ENCODE measurements at places on chromosomes 2 and 18. TPM values are rescaled to one million over a fixed set of nuclear protein-coding genes. Genes with fewer than 3 reads are reported as not detected.
A peak's percentile ranks its signal among the peaks of the same experiment; 100 is the strongest.

DNA sequence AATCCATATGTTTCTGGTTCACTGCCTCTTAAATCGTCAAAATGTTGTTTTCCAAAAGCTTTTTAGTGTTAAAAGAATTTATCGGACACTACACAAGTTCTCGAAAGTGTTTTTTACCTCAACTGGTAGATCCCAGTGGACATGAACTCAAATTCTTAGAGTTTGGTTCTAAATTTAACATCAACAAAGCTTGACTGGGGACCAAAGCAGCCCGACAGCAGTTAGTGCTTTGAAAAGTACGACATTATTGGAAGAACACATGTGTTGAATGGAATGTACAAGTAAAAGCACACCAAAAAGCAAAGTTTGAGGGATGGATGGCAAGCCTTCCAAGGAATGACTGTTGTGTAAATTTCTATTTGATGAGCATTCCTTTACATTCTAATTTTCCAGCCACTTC is 803.9 kb upstream of the POU3F3 start:
- no peak for DNase-seq

- DNase-seq: peak; percentile 67
These were observed 45.5 kb upstream of the MSH2 start for GRCh38 chr2:47357483-47357882.

DNA sequence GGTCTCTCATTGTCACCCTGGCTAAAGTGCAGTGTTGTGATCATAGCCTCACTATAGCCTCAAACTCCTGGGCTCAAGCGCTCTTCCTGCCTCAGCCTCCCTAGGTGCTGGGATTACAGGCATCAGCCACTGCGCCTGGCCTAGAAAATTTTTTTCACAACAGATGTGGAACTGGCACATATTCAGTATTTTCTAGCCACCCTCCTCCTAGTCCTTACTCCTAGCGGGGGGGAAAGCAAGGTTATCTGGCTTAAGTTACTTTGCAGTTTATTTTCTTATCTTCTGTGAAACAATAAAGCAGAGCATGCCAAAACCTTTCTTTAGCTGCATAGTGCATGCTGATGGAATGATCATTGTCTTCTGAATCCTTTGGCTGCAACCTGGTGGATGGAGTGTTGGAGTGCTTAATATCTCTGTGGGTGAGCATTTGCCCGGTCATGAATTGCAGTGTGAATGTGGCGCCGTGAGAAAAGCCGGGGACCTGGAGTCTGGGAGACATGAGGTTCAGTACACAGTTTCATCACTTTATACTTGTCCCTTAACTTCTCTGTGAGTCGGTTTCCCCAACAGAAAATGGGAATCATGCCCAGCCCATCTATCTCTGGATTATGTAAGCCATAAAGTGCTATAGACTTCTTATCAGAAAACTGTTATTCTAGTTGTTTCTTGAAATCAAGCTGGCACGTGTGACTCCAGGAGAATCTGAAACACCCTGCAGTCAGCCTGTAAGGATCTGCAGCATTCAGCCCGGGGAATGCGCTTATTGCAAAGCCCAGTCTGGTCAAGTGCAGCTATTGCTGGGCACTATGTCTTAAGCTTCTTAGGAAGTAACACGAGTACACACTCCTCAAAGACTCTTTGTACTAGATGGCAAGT is 38.2 kb upstream of the MAP3K20 start:
- peak; percentile 84 for DNase-seq

- no peak for DNase-seq
These were observed 59.1 kb downstream of the TSHZ1 start for GRCh38 chr18:75269696-75270095.

DNA sequence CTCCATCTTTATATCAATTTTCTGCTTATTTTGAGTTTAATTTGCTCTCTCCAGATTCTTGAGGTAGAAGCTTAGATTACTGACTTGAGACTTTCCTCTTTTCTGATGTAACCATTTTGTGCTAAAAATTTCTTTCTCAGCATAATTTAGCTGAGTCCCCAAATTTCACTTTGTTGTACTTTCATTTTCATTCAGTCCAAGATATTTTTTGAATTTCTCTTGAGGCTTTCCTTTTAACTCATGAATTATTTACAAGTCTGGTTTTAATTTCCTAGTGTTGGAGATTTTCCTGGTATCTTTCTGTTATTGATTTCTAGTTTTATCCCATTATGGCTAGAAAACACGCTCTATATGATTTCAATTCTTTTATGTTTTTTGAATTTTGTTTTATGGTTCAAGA is 144.7 kb upstream of the PGAP1 start:
- DNase-seq: no peak

DNA sequence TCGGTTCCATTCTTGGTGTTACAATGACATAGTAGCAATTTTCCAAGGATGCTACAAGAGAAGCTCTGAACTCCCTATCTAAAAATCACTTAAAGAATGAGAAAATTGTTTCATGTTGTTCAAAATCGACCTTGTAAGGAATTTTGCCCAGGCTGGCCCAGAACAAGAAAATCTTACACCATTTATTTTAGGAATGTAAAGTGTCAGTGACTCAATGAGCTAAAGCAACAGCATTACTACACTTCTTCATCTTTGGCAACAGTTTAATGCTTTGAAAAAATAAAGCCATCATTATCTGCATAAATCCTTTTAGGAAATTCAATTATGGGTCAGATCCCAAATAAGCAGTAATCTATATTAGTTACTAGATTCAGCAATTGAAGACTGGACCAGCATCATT is 38.6 kb downstream of the SLC25A12 start:
- DNase-seq: peak; percentile 17

GRCh38 chr2:164141271-164141670 is 405.5 kb upstream of the FIGN start:
- DNase-seq: no peak

DNA sequence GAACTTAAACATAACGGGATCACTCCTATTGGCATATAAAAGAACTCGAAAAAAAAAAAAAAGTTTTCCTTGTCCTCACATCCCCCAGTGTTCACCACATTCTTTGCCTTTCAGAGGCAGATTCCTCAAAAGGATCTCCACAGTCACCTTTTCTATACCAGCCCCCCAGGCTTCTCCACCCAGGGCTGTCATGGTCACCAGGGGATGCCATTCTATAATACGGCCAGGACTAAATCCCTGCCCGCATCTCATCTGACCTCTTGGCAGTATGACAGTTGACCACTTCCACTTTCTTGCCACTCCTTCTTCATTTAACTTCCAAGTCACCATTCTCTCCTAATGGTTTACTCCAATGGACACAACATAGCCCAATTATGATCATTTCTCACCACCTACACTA is 29.3 kb downstream of the SOS1 start:
- no peak for DNase-seq

GRCh38 chr2:180653481-180653880 is 326.9 kb upstream of the UBE2E3 start:
- no peak for DNase-seq

DNA sequence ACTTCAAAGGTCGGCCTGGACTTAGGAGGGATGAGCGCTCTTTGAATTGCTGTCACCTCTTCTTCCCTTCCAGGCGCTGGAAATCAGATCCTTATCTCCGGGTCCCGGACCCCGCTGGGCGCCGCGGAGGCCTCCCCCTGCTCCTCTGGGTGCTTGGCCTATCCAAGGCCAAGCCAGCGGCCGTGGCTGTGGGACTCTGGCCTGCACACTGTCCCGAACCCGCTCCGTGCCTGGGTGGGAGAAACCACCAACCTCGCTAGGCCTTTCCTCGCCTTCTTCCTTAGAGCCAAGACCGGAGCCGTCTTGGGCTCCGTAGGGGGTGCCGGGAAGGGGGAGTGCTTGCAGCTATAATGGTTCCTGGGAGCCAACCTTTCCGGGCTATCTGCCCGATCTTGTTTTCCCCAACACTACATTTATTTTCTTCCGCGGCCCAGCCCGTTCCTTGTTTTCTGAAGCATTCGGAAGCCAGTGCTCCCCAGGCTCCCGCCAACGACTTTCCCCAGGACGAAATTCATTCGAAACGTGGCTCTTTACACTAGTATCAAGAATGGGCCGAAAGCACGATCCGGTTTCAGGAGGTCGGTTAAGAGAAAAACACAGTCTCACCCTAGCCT is 2.4 kb downstream of the OSR1 start:
- no peak for DNase-seq

- DNase-seq: no peak
These were observed 193.5 kb downstream of the LDLRAD4 start for GRCh38 chr18:13412017-13412416.

- DNase-seq: no peak
These were observed 25.9 kb downstream of the GKN2 start for GRCh38 chr2:68926796-68927195.

DNA sequence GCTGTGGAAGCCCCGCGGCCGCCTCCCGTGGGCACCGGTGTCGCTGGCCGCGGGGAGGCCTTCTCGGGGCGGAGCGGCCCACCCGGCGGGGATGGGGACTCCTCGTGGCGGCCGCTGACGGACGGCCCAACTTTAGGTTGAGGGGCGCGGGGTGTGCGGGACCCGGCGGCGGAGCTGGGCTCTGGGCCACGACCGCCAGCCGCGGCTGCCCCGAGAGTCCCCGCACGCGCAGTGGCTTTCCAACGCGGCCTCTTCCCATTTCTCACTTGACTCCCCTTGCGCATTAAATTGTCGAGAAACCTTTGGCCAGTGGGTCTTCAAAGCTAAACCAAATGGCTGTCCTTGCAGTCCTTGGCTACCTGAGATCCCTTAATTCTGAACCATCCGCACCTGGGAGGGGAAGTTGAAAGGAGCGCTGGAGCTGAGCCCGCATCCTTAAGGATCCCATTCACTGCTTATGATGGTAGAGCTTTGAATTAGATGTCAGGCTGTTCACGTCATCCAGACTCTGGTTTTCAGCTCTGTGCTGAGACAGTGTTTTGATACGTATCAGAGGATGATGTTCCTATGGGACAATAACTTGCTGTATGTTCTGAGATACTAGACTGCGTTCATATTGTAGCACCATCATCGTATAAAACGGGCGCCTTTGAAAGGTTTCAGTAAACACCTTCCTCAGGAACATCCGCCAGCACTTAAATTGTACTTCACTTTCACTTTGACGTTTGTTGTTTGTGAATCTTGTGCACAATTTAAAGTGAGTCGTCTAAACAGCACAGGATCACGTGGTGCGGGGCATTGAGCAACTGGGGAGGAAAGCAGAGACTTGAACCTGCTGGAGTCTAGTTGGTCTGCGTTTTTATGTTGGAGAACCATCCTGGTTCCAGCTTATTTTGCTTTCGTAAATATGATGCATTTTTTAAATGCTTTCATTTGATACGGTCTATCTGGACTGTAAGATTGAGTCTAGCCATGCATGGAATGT is 874 bp downstream of the CLIP4 start:
- DNase-seq: peak; percentile 46

DNA sequence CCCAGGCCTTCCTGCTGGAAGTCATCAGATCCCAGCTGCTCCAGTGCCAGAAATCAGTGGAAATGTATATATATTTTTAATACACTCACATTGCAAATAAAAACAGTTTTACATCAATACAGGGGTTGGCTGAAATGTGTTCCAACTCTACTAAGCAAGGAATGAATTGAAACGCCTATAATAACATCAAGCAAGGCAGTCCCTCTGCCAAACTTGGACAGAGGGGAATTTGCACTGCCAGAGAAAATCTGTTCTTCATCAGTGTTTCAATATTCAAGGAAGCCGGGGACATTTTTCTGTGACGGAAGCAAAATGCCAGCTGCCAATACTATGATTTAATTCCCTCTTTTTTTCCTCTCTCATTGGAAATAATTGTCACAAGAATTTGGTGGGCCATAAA is 335.3 kb downstream of the TNS1 start:
- DNase-seq: peak; percentile 58

- no peak for DNase-seq
These were observed 907.6 kb downstream of the EPHA4 start for GRCh38 chr2:220664272-220665107.

DNA sequence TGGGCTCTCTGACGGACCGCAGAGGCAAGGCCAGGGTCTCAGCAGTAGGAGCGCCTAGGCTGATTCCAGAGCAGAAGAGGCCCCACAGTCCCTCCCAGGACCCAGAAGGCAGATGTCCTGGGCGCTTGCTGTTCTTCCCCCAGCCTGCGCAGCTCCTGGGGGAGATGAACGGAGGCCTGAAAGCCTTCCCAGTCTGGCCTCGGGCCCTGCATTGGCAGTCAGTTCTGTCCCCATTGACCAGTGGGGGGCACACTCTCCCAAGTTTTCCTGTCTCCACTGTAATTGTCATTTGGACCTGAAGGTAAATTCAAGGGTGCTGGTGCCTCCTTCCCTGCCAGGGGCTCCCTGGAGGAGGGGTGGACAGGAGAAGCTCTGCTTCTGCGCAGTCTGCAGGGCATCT is 345.7 kb downstream of the CYP26B1 start:
- peak; percentile 64 for DNase-seq

DNA sequence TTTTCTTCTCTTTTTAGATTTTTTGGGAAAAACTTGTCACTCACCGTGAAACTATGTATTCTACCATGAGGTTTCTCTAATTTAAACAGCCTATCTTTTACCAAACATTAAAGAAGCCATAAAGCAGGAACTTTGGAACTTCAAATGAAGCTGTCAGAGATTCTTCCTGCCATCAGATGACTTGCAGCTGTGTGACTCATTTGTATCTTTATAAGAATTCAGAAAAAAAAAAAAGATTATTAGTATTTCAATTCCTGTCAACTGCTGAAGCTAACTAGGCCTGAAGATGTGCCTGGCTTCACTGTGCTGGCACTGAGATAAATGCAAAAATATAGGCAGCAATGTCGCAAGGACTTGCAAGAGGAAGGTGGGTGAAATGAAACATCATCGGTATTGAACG is 1399.1 kb upstream of the PIK3C3 start:
- peak; percentile 8 for DNase-seq

DNA sequence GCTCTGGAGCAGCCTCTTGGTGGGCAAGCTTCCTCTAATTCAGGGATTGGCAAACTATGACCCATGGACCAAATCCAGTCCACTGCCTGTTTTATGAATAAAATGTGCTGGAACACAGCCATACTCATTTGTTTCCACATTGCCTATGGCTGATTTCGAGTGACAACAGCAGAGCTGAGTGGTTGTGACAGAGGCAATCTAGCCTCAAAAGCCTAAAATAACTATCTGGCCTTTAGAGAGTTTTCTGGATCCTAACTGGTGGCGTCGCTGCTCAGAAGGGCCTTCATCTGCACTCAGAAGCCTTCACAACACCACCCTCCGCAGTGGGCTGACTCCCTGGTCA is 147.1 kb downstream of the CCBE1 start:
- no peak for DNase-seq

DNA sequence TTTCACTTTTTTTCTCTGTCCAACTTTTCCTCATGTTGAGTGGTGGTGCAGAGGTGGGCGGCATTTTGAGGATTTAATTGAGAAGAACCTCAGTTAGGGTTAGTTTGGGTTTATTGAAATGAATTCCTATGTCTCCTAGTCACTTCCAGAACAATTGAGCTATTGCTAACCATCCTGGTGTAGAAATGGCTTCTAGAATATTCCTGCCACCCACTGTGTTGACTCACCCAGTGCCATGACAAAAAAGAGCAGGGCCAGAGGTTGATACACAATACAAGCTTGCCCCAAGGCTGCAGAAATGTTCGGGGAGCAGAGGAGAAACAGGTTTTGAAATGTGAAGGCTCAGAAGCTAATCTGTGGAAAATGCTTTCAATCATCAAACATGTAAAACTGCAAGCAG is 167.1 kb upstream of the TRIB2 start:
- no peak for DNase-seq

- DNase-seq: no peak
These were observed 87.5 kb upstream of the KCNE4 start for GRCh38 chr2:222964376-222965031.

Gene HAT1
- 43.3 TPM for total RNA-seq

Gene COL4A4
- 0.72 TPM for total RNA-seq

Gene KCNIP3
- total RNA-seq: 12.5 TPM

Gene ABCB11
- total RNA-seq: 7.9 TPM

Gene DOK6
- 13.7 TPM for total RNA-seq

Gene SFXN5
- 19.0 TPM for total RNA-seq

Gene VWA3B
- 6.7 TPM for total RNA-seq

Gene ZBTB14
- 12.0 TPM for total RNA-seq

Measured in umbilical cord (tissue), 2 donors.